SK-N-SH (cell line): ENCODE measurements at places on chromosomes 1 and 21.

GRCh38 chr1:212916481-212917133, 33.7 kb upstream of the VASH2 start:
- no peak for DNase-seq

- no peak for DNase-seq
Observed at GRCh38 chr1:18701183-18701582, 70.5 kb downstream of the PAX7 start.

- no peak for DNase-seq
Observed at GRCh38 chr1:12316331-12316730, 86.5 kb downstream of the VPS13D start.

DNA sequence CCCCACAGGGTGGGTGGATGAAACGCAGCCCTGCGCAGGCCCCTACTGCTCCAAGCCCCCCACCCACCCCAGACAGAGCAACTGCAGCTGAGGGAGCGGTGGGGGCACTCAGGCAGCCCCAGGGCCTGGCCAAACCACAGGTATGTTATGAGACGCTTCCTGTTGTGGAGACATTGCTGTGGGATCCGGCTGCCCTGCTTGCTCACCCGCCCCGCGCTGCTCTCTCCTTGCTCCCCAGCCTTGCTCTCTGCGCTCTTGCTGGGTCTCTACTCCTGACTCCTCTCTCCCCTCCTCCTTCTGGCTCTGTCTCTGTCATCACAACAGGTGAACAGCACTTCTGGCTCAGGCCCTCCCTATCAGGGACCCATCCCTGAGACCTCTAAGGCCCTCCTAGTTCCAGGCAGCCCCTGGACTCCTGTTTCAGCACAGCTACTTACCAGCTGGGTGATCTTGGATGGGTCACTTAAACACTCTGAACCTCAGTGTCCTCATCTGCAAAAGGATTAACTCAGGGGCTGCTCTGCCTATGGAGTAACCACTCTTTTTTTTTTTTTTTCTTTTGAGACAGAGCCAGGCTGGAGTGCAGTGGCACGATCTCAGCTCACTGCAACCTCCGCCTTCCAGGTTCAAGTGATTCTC, 15.9 kb downstream of the COL8A2 start:
- no peak for DNase-seq

DNA sequence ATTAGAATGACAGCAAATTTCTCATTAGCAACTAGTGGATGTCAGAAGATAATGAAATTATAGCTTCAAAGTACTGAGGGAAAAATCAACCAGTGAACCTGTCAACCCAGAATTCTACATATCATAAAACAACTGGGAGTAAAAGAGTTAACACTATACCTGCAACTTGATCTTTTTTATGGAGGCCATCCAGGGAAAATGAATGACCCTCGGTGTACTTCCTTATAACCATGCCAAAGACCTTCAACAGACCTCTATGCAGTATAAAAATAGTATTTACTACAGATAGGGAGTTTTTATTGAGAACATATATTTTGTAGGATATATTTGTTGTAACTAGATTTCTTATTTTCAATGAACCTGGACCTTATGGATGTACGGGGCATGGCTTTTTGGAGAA, 392.5 kb upstream of the ZRANB2 start:
- no peak for DNase-seq

- DNase-seq = no peak
Observed at GRCh38 chr1:230398856-230399255, 27.3 kb downstream of the PGBD5 start.

- DNase-seq = no peak
Observed at GRCh38 chr1:53583021-53583867, 124.0 kb downstream of the DMRTB1 start.

DNA sequence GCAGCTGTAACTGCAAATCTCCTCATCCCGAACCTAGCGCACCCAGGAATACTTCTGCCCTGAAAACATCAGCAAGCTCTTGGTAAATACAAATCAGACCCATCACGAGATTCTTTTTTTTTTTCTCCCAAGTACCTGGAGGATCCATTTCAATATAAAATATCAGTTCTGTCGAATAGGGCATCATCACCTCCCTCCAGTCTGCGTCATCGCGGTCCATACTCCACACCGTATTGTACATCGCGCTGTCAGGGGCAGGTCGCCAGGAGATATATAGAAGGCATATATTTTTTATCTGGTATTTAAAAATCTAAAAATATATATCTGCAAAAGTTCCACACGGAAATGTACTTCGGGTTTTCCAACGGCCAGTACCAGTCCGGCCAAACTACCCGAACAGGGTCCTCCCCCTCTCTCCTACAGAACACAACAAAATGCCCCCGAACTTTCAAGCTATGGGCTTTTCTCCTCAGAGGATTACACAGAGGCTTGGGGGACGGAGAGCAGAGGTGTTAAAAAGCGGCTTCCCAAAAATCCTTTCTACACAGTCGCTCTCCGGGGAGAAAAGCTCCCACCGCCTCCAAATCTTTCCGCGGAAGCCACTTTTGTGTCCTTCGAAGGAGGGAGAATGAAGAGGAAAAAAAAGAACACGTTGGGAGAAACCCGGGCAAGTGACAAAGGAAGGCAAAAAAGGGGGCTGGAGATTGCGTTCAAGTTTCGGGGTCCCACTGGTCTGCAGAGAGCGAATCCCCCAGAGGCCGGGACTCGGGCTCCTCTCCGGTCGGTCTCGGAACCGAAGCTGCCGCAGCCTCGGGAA, 509 bp downstream of the PIK3R3 start:
- DNase-seq = peak; percentile 36

- DNase-seq = no peak
Observed at GRCh38 chr1:26016953-26017545, 4.5 kb upstream of the EXTL1 start.

DNA sequence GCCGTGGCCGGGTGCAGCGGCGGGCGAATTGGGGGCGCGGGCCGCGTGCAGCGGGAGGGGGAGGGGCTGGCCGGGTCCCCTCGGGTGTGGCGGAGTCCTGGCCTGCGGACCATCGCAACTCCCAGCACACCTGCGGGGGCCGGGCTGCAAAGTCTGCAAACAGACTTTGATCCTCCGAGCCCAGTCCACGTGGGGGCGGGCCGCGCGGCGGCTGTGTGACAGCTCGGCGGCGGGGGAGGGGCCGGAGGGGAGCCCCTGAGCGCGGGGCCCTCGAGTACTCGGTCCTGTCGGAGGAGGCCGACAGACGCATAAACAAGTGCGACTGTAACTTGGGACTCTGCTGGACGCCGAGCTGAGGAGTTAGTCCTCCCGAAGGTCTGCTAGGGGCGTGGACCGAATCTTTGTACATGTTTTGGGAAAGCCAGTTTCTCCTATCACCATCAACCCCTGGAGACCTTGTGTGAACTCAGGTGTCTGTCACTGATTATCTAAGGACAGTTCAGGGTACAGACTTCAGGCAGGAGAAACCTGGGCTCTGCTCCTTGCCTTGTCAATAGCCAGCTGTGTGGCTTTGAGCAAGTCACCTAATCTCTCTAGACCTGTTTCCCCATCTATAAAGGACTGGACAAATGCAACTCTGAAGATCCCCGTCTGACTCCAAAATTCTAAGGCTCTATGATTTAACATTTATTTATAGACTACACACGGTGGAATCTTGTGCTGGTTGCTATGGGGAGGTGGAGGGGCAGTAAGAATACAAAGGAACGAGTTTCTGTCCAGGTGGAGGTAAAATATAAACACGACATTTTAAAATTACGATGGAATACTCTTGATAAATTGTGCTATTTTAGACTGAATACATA, 710 bp upstream of the SLC30A1 start:
- no peak for DNase-seq

DNA sequence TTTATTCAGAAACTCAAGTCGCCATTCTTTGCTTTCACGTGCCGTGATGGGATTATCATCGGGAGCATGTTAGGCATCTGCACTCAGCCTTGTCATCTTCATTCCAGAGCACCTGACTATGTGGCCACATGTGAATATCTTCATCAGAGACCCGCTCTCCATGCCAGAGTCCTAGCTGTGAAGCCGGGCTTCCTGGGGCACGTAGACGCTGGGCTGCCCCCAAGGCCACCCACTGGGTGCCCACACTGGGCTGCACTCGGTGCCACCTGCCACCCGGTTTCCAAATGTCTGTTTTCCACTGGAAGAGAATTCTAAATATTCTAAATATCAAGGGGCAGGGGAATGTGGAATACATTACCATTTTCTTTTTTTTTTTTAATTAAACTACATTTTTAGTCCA, 43.8 kb downstream of the SLC37A1 start:
- no peak for DNase-seq

DNA sequence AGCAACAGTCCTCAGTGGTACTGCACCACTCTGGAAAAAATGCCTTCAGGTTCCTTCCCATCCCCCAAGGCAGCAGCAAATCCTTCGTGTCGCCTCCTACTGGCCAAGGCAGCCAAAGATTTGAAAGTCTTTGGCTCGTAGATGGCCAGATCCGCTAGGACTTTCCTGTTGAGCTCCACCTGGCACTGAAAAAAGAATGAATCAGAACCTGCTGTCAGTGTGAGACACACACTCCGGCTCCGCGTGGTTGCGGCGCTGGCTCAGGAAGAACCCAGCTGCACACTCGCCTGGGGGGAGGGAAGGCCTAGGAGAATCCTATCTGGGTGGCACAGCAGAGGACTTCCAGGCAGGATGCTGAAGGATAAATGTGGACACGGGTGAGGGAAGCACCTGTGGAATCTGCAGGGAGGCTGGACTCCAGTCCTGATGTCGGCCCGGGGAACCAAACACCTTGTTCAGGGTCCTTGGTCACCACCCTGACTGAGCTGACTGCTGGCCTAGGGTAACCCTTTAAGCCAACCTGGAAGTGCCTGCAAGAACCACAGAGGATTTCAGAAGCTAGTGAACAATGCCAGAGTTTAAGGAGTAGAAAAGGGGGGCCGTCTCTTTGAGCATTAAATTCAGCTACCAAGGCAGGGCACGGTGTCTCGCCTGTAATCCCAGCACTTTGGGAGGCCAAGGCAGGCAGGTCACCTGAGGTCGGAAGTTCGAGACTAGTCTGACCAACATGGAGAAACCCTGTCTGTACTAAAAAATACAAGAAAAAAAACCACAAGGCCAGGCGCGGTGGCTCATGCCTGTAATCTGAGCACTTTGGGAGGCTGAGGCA, 3.2 kb upstream of the CCNL2 start:
- DNase-seq = peak; percentile 63

DNA sequence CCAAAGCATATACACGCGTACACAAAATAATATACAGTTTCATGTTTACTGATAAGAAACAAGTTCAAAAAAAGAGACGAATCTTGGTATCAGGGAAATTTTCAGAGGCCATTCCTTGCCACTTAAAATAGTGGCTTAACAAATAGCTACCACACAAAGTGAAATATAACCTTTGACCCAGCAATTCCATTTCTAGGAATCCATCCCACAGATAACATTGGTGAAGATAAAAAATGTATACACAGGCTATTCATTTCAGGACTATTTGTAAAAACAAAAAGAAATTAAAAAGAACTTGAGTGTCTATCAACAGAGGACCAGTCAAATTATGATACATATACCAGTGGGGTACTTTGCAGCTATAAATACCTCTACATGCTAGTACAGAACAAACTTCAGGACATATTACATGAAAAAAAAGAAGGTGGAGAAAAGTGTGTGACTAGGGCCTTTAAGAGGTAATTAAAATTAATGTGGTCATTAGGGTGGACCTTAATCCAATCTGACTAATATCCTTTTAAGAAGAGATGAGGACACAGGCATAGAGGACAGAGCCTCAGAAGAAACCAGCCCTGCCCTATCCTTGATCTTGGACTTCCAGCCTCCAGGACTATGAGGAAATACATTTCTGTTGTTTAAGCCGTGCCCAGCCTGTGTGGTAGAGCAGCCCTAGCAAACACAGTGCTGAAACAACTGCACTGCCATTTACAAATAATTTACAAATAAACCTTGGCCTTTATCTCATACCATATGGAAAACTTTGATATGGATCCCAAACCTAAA, 7.8 kb downstream of the UBE2G2 start:
- no peak for DNase-seq

GRCh38 chr1:66553846-66554245, 19.9 kb downstream of the SGIP1 start:
- no peak for DNase-seq

DNA sequence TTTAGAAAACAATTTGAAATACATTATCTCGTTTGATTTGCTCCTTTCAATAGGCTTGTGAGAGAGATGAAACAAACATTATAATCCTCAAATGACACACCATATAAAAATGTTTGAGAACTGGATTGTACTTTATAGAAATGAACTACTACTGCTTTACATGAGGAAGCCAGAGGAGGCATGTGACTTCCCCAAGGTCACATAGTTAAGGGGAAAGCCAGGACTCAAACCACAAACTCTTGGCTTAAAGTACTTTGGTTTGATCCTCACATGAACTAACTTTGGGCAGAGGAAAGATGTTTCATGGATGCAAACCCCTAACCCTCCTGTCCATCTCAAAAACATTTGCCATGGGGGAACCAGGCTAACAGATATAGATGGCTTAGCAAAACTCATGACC, 4.7 kb downstream of the ARHGEF11 start:
- DNase-seq = no peak

GRCh38 chr1:151584780-151585179, 27.1 kb upstream of the SNX27 start:
- no peak for DNase-seq

GRCh38 chr1:64834734-64835133, 89.9 kb downstream of the RAVER2 start:
- no peak for DNase-seq

- DNase-seq = no peak
Observed at GRCh38 chr1:229781453-229781852, 155.4 kb downstream of the URB2 start.

DNA sequence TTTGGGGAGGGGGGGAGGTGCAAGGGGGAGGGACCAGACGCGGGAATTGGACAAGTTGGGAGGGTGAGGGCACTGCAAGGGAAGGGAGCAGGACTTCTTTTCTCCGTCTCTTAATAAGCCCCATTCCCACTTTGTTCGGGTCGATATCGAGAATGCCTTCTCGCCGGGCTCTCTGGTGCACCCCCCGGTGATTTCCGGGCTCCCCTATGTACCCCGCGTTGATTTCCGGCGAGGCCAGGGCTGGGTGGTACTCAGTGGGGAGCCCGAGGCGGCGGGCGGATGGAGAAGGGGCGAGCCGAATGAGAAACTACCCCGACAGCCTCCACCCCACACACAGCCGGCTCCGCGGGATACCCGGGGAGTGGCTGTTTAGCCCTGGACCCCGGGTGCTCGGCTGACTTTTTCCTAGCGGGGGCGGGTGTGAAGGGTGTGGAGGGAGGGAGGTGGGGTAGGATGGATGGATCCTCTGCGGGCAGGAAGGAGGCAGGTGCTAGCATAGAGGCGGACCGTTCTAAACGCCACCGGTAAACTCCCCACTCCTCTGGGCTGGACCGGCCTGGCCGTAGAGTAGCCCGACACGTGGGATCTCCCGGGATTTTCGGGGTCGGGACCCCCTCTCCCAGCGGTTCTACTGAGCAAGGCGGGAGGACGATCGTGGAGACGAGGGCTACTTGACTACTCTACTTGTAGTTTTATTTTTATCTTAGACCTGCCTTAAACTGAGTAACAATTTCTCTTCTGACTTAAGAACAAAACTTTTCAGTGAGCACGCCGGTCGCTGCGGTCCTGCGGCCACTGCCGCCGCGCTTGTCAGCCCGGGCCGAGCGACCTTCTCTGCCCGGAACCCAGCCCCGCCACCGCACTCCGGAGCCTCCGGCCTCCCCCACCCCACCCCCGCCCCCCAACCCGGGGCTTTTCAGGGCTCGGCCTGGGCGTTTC, 1.0 kb downstream of the RNF220 start:
- peak; percentile 56 for DNase-seq

GRCh38 chr1:153395776-153396175, 4.9 kb upstream of the S100A8 start:
- DNase-seq = no peak
